ENCODE measurements at places on chromosomes 6 and 20.

DNA sequence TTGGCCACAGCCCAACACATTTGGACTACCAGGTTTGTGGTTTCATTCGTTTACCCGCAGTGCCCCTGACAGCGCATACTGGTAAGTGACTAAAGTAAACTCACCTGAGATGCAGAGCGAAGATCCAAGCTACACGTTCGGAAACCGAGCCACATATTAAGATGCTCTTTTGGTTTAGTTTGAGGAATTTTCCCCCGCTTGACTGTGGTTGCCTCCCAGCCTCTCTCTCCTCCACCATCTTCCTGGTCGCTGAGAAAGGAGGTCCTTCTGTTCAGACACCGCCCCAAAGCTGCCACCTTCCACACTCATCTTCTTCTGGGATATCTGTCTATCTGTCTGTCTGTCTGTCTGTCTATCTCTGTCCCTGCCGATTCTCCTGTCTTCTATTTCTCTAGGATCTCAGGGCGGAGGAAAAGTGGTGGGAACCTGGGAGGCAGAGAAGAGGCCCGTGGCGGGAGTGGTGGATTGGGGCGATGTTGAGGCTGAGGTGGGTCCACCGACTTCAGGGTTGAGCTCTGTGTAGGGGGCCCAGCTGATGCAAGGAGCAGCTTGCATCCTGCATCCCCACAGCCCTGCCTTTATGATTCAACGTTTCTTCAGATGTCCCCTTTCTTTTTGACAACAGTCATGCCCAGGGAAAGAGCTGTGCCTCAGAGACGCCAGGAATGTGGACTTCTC is 196.9 kb upstream of the ZNF184 start:
- DNase-seq, result no peak

DNA sequence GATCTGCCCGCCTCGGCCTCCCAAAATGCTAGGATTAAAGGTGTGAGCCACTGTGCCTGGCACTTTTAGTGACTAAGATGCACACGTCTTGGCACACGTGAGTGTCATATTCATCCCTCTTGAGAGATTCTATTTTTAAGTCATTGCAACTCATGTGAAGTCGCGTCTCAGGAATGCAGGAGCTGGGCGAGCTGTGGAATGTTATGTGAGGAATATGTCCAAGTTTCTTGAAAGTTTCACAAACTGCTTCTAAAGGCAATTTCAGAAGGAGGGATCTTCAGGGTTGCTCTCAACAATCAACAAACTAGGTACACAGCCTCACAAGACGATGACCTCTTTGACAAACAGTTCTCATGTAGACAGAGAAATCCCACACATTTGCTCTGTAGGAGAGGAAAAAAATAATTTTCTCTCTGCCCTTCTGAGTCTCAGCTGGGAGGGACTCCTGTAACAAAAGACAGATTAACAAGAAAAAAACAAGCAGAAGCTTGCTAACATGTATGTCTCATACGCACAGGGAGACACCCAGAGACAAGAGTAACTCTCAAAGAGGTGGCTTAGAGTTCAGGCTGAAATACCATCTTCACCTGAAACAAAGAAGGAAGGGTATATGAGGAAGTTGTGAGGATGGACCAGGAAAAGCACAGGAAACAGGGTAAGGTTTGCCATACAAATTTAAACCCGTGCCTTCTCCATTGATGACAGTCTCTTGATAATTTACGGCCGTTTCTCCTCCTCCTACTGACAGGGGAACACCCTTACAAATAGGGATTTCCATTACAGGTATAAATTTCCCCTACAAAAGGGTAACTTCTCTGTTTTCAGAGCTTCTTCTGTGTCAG is 45.3 kb upstream of the FAM50B start:
- DNase-seq, result no peak

- DNase-seq, result no peak
Measured at GRCh38 chr6:133467231-133467981, 226.2 kb downstream of the EYA4 start.

GRCh38 chr6:35388030-35388429 is 45.7 kb downstream of the PPARD start:
- DNase-seq, result no peak

Measured in C1 segment of cervical spinal cord (tissue), 14 donors.